ENCODE measurements at places on chromosomes 12 and 14.

DNA sequence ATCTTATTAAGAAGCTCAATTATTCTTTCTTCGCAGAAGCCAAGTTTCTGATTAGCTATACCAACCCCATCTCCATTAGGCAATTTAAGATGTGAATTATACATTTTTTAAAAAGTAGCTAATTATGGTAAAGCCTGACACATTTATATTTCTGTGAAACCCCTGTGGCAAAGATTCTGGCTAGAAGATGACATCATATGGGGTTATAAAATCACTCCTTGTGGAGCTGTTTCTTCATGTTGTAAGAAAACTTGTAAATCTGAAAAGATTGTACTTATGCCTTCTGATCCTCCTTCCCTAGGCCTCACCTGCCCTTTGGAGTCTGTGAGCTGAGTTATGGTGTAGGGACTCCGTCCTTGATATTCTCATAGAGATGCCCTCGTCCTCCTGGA is 78.1 kb downstream of the CHST11 start:
- no peak for DNase-seq

GRCh38 chr12:105721891-105722290 is 391.4 kb downstream of the C12orf75 start:
- DNase-seq, result no peak

- no peak for DNase-seq
These were observed 23.8 kb downstream of the SLC16A7 start for GRCh38 chr12:59619461-59620240.

GRCh38 chr12:1272142-1272541 is 281.1 kb downstream of the ERC1 start:
- DNase-seq, result no peak

DNA sequence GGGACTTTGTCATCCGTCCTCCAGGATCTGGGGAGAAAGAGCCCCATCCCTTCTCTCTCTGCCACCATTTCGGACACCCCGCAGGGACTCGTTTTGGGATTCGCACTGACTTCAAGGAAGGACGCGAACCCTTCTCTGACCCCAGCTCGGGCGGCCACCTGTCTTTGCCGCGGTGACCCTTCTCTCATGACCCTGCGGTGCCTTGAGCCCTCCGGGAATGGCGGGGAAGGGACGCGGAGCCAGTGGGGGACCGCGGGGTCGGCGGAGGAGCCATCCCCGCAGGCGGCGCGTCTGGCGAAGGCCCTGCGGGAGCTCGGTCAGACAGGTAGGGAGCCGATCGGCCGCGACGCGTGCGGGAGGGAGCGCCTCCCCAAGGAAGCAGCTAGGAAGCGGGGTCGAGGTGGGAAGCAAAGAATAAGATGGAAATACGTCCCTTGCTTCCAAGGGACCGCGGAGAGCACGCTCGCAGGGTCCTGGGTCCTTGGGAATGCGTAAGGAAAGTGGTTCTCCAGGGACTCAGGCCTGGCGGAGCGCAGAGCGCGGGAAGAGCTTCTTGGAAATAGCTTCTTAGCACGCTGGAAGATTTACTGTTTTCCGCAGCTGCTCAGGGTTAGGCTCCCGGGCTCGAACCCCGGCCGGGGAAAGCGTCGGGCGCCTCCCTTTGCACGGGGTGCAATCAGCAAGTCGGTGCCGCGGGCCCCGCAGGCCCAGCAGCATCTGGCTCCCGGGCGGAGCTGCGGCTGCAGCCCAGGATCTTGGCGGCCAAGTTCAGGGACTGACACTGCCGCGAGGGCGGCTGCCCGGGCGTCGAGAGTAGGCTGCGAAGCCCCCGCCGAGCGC is 457 bp downstream of the SOCS2 start:
- peak; percentile 56 for DNase-seq

DNA sequence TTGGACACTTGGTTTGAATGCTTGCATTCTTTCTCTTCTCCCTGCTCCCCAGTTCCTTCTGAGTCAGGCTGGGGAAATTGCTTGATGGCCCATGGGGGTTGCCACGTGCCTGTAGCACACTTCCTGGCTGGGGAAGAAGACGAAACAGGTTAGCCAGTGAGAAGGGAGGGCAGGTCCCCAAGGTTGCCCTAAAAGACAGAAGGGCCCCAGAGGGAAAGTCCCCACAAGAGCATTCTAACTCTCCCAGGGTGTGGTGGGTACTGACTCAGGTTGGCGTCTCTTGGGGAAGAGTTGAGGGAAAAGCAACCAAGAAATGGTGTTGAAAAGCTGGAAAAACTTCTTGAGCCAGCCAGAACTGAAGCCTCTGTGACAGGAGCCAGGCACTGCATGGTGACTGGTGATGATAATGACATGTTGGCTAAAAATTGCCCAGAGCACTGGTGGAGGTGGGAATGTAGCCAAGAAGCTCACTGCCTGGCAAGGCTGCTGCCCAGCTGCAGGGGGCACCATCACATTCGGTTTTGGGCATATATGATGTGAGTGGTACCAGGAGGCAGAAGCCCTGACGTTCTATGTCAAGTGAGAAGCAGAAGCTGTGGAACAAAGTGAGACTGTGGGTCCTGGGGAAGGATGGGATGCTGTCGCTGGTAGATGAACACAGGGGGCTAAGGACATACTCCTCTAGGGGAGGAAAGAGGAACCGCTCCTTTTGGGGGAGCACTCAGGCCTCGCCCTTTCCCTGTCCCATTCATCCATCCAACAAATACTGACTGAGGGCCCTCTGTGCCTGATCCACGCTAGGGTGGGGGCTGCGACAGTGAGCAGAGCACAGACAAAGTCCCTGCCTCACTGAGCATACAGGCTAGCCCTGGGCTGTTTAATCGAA is 8.1 kb upstream of the RABGGTA start:
- DNase-seq, result no peak

DNA sequence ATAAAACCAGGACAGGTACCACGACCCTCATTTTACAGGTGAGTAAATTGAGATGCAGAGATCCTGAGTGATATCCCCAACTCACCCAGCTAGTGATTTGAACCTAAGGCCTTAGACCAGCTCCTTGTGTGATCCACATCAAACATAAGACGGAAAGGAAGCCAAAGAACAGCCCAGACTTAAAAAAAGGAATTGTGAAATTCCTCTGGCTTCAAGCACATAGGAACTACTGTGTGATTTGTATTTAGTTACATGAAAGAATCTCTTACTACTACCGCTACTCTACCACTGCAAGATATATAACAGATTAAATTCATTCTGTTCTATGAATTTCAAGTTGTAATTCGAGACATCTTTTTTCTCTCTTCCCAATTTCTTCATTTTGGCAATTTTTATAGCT is 10.5 kb downstream of the E2F7 start:
- no peak for DNase-seq
